ENCODE measurements at places on chromosomes 7 and 10.

DNA sequence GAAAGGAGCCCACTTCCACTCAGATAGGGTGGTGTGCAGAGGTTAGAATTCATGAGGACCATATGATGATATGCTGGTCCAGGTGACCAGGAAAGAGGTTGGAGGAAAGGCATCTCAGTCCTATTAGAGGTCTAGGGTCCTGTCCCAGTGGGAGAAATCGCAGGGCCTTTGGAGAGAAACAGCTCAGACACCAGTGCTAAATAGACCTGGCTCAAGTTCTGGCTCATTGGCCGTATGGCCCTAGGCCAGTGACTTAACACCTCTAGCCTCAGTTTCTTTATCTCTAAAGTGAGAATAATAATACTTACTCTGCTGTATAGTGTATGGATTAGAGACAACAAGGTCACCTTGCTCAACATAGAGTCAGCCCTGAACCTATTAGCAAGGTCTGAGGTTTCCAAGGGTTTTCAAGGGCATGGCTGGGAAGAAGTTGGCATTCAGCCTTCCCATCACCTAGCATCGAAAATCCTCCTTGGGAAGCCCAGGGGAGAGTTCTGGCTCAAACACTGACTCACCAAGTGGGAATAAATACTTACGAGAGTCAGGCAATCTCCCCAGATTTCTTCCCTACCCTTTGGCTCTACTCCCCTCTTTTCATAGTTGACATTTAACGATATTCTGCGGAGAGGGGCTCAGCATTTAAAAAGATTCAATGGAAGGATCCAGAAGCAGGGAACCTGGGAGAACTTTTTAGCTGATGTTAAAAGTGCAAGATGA is 473.1 kb upstream of the PODXL start:
- DNase-seq = no peak

GRCh38 chr7:29109899-29110298 is 36.4 kb downstream of the CPVL start:
- DNase-seq = no peak

DNA sequence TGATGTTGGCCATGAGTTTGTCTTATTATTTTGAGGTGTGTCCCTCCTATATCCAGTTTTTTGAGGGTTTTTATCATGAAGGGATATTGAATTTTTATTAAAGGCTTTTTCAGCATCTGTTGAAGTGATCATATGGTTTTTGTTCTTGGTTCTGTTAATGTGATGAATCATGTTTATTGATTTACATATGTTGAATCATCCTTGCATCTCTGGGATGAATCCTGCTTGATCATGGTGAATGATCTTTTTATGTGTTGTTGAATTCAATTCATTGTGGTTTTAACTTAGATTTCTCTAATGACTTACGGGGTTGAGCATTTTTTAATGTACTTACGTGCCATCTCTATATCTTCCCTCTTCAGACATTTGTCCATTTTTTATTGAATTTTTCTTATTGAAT is 22.9 kb downstream of the DLD start:
- DNase-seq = no peak

GRCh38 chr10:59107147-59107546 is 69.3 kb upstream of the PHYHIPL start:
- DNase-seq = no peak

DNA sequence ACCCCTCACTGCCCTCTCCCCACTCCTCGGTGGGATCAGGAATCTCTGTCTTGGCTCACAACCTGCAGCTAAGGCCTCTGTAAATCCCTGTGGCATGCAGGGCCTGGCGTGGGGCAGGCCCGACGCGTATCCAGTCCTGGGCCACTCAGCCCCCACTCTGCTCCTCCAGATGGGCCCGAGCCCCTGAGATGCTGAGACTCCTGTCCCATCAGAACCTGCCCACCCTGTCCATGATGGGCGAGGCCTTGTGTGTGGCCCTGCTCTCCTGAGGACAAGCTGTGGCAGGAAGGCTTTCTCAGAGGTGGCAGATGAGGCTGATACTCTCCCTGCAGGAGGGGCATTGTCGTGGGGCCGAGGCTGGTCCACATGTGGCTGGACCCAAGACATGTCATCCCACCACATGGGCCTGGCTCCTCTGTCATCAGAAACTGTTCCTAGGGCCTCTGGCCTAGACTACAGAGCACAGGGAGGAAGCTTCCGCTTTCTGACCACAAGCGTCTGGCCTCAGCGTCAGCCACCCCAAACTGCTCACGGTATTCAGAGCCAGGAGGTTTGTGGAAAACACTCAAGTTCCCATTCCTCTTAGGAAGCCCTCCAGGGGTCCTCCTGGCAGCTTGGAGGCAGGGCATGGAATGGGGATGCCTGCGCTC is 6.0 kb downstream of the ALOX5 start:
- DNase-seq = no peak

- DNase-seq = no peak
These were observed 15.8 kb downstream of the SCIN start for GRCh38 chr7:12586271-12586670.

GRCh38 chr7:150311711-150312110 is 11.4 kb upstream of the LRRC61 start:
- DNase-seq = no peak

- no peak for DNase-seq
These were observed 89.1 kb downstream of the GALNT17 start for GRCh38 chr7:71221049-71221448.

- no peak for DNase-seq
These were observed 828 bp upstream of the MALSU1 start for GRCh38 chr7:23298141-23298881.

- no peak for DNase-seq
These were observed 6.4 kb upstream of the DYNC2I1 start for GRCh38 chr7:158849768-158850544.

DNA sequence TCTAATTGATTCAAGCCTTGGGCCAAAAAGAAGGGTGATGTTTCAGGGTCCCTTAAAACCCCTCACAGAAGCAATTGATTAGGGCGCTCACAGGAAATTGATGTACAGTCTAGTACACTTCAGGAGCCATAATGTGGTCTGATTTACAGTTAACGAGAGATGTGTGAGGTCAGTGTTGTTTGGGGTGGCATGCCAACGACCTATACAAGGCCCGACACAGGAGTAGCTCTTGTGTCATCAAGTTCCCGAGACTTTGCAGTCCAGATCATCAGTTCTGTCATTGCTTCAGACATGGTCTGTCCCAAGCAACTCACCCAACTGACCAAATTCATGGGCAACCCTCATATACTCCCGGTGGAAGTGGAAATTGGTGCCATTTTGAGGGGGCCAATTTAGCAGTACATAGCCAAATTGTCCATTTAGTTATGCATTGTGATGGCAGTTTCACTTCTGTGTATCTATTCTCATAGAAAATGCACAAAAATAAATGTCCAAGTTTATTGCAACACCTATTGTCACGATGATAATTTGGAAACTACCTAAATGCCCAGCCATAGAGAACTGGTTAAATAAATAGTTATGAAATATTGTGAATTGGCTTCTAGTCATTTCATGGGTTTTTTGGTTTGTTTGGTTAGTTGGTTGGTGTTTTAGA is 18.0 kb upstream of the ARID5B start:
- no peak for DNase-seq

DNA sequence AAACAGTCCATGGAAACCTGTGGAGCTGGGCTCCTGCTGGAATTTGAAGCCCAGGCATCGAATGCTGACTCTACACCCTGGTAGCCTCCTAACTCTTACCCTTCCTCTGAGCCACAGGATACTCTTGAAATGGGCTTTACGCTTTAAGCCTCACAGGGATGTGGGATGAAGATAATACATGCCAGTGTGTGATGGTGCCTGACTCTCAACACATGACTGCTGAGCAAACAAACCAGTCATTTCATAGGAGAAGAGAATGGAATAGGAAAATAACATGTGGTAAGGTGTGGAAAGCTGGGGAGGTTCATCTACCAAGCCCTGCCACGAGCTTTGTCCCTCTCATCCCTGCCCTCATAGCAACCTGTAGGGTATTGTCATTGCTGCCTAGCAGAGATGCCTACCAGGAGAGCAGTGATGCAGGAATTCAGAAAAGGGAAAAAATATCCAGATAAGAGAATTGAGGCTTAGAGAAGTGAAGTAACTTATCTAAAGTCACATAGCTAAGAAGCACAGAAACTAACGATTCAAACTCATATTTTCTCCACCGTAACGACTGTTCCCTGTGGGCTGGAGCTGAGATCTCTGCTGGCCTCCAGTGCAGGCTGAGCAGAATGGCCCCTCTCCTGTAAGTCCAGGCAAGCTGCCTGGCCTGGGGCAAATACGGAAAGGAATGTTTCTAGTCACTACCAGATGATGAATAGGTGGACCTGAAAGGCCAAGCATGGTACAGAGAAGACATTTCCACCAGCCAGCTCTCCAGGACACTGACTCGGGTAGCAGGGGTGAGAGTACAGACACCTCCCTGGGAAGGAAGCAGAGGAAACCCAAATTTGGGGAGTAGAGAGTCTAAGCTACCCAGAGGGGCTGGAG is 90.2 kb upstream of the DUSP5 start:
- DNase-seq = no peak

- DNase-seq = no peak
These were observed 181.9 kb upstream of the TCF7L2 start for GRCh38 chr10:112768121-112768520.

DNA sequence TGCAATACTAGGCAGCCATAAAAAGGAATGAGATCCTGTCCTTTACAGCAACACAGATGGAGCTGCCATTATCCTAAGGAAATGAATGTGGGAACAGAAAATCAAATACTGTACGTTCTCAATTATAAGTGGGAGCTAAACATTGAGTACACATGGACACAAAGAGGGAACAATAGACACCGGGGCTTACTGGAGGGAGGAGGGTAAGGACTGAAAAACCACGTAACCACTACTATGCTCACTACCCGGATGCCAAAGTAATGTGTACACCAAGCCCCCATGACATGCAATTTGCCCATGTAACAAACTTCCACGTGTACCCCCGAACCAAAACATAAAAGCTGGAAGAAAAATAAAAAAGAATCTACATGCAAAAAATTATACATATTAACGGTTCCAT is 587.0 kb downstream of the PARD3 start:
- DNase-seq = no peak

GRCh38 chr7:192701-193480 is 520 bp downstream of the FAM20C start:
- no peak for DNase-seq

GRCh38 chr7:136530831-136531230 is 337.6 kb upstream of the CHRM2 start:
- DNase-seq = no peak

DNA sequence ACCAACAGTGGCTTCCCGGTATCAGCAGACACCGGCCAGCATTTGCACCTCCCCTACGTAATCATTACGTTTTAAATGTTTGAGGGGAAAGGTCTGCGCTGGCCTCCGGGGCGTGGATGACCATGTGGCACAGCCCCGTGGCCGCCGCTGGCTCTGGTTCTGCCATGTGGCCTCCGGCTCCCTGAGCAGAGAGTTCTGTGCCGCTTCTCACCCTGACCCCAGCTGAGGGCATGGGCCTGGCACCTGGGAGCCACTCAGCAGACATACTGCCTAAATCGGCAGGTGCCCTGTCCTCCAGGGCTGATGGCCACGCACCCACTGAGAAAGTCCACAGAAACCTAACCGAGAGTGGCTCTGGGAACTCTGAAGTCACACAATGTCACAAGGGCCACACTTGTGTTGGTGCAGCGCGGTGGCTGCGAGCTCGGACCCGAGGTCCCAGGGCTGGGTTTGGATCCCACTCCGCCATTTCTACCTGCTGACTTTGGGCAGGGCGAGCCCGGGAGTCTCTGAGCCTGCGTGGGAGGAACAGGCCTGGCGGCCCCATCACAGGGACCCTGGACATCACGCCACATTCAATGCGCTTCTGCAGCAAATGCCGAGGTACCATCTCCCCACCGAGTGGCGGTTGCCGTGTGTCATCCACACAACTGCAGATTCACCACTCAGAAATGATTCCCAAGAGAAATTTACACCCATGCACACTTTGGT is 25.3 kb downstream of the CFAP46 start:
- DNase-seq = no peak

- DNase-seq = no peak
These were observed 132.9 kb downstream of the BICC1 start for GRCh38 chr10:58645416-58646146.

DNA sequence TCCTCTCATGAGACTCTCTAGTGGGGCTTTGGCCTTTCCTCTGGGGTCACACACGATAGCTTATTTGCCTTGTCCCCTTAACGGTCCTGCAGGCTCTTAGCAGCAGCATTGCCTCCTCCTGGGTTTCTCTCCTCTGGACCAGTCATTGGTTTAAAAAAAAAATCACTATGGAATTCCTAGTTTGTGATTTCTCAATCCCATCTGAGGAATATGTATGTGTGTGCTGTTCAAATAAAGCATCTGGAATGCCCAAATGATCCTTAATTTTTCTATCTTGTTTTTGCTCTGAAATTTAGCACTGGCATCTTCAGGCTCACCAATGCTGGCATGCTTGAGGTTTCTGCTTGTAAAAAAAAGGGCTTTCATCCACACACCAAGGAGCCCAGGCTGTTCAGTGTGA is 30.5 kb downstream of the ACTA2 start:
- DNase-seq = no peak

DNA sequence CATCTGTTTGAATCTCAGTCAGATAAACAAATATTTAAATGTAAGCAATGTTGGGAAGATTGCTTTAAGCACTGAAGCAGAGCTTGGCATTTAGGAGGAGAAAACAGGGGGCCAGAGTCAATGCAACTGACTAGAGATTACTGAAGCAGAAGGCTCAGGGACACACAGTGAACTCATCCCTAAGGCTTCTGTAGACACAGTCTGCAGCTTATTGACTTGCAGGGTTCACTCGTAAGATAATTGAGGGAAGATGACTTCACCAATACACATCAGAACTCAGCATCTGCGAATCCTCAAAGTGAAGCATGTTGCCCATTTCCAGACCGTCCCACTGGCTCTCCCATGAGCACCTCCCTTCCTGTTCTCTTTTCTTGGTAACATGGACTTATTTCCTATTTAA is 363.4 kb upstream of the PFKP start:
- no peak for DNase-seq

DNA sequence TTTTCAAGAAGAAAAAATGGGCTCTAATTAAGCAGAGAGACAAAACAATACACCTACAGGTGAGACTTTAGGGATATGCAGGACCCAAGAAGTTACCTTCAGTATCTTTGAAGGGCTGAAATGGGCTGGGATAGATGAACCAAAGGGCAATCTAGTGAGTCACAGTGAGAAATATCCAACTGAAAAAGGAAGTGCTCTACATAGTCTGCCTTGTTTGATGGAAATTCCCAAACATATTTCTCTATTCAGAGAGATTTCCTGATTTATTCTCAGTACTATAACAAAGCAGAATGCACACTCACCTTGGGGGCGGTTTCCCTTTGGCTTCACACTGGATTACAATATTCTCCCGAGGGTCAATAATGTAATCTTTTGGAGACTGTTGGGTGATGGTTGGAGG is 104.1 kb upstream of the LAMB4 start:
- no peak for DNase-seq

DNA sequence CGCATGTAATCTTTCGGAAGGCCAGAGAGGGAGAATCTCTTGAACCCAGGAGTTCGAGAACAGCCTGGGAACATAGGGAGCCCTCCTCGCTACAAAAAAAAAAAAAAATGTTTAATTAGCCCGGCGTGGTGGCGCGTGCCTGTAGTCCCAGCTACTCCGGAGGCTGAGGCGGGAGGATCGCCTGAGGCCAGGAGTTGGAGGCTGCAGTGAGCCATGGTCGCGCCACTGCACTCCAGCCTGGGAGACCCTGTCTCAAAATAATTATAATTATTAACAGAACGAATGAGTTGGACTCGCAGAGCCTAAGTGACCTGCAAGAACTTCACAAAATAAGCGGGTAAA is 794 bp downstream of the PCGF6 start:
- no peak for DNase-seq

- no peak for DNase-seq
These were observed 20.7 kb downstream of the ABI1 start for GRCh38 chr10:26839966-26840627.

- DNase-seq = no peak
These were observed 81.8 kb upstream of the SFMBT2 start for GRCh38 chr10:7492660-7493046.
